ENCODE measurements at places on chromosomes 3 and 15.

GRCh38 chr3:71206305-71207165, 377.0 kb downstream of the FOXP1 start:
- no peak for DNase-seq

- DNase-seq: peak; percentile 93
Observed at GRCh38 chr3:51670823-51671733, at the start of gene TEX264. TSS of gene TEX264 (plus strand) at chr3:51671252. CDS start at chr3:51674305, 3,053 bp downstream.

GRCh38 chr15:78928616-78929093, 16.2 kb downstream of the CTSH start:
- no peak for DNase-seq

DNA sequence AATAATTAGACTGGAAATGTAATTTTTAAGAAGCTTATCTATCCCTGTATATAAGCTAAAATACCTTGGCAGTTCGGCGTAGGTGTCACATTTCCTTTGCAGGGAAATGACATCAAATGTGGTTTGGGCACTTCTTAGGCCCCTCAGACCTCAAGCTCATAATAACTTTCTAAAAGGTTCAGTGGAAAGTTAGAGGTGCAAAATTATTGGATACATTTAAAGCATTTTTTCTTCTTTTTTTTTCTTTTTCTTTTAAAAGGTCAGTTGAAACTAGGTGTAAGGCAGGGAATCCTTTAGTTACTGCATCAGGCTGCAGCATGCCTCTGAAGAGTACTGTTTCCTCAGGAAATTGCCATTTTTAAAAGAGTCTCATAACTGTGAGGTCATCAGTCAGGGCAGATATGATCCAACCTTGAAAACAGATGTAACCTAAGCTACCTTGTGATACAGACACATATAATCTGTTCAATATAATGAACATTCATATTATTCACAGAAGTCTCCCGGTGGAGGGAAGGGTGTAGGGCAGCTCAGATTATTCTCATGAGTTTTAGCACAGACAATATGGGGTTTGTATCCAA, 4.8 kb downstream of the SACM1L start:
- no peak for DNase-seq

DNA sequence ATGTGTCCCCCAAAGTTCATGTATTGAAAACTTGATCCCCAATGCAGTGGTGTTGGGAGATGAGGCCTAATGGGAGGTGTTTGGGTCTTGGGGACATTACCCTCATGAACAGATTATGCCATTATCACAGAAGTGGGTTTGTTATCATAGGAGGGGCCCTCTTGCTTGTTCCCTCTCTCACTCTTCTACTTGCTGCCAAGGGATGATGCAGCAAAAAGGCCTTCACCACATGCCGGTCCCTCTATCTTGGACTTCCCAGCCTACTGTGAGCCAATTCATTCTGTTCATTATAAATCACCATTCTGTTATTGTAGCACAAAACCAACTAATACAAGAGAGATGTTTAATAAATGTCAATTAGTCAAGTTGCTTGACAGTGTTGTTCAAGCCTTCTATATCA, 47.2 kb downstream of the FAM227B start:
- no peak for DNase-seq

GRCh38 chr15:25345943-25346342, 92.9 kb downstream of the UBE3A start:
- DNase-seq: peak; percentile 19

DNA sequence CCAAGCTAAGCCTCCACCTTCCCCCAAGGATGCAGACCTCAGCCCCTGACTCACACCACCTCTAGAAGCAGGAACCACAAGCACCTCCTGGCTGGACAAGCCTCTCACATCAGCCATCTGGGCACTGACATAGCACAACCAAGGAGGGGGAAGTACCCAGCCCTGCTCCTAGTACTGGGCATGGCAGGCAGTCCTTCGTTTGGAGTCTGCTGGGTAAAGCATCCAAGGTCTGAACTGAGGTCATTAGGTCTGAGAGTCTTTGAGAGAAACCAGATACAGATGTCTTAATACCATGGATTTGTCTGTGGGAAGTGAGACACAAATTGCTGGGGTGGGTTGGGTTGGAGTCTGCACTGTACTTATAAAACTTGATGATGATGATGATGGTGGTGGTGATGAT, 61.8 kb downstream of the CCDC33 start:
- no peak for DNase-seq

DNA sequence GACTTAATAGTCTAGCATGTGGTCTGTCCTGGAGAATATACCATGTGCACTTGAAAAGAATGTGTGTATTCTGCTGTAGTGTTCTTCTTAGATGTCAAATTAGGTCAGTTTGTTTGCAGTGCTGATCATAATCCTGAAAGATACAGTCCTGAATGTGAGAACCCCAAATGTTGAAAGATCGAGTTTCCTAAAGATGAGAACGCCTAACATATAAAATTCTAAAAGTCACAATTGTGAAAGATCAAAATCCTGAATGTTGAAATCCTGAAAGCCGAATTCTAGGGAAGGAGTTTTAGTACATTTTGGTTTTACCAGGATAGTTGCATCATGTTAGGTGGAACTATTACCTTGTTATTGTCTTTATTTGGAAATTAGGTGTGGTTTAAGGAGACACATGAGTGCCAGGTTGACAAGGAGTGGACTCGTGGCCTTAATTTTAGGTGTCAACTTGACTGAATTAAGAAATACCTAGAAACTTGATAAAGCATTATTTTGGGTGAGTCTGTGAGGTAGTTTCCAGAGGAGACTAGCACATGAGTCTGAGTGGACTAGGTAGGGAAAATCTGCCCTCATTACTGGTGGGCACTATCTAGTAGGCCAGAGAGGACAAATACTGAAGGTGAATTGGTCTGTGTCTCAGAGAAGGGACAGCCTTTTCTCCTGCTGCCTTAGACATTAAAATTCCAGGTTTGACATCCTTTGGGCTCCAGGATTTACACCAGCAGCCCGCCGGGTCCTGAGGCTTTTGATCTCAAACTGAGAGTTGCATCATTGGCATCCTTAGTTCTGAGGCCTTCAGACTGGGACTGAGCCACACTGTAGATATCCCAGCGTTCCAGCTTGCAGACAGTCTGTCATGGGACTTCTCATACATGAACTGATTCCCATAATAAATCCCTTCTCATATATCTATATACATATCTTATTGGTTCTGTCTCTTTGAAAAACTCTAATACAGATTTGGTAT, 77.1 kb downstream of the LRRC28 start:
- no peak for DNase-seq

DNA sequence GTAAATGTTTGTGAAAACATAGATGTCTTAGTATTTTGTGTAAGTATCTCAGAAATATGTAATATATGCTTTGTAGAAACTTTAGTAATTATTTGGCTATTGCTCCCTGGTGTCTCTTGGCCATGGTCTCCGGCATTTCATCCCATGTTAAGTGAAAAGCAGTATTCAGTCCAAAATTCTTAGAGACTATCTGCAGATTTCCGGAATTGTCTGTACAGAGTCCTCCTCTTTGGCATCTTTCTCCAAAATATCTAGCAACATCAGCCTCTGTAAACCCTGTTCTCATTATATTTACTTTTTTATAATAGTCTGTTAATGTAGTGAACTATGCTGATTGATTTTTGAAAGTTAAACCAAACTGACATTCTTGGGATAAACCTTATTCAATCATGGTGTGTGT, 352.7 kb downstream of the ARPP21 start:
- DNase-seq: no peak

GRCh38 chr3:170753421-170754310, 116.3 kb downstream of the RPL22L1 start:
- DNase-seq: no peak

DNA sequence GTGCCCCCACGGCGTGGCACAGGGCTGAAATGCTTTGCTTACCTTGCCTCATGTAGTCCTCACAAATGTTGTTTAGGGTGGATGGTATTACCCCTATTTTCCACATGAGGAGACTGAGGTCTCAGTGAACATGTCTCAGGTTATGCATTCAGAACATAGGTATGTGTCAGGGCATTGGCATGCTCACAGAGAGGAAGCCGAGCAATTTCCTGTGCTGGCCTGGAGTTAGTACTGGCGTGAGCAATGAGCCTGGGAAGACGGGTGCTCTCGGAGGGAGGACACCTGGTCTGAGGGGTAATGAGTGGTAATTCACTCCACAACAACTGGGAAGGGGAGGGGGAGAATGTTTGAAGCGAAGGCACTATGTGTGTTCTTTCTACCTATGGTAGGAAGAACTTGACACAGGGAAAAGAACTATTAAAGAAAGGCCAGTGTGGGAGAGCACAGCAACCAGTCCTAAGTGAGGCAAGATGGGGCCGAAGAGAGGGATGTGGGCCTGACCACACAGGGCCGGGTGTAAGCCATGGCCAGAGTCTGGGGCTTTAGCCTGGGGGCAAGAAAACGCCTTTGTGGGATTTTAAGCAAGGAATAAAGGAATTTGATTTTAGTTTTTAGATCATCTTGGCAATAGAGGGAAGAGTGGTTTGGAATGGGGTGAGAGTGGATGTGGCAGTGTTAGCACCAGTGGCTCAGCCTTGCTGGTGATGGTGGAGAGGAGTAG, 4.9 kb upstream of the FAM131A start:
- no peak for DNase-seq

GRCh38 chr15:101560722-101561583, 71.4 kb upstream of the PCSK6 start:
- no peak for DNase-seq

GRCh38 chr3:33360136-33360825, 79.9 kb downstream of the UBP1 start:
- DNase-seq: no peak

GRCh38 chr3:128767094-128767750, 41.2 kb downstream of the RAB7A start:
- no peak for DNase-seq
